ENCODE measurements at places on chromosomes 4 and X.

- DNase-seq: no peak
Measured at GRCh38 chrX:38045538-38046096, 39.3 kb downstream of the SYTL5 start.

GRCh38 chrX:12042615-12043014 is 95.7 kb upstream of the FRMPD4 start:
- DNase-seq: no peak

DNA sequence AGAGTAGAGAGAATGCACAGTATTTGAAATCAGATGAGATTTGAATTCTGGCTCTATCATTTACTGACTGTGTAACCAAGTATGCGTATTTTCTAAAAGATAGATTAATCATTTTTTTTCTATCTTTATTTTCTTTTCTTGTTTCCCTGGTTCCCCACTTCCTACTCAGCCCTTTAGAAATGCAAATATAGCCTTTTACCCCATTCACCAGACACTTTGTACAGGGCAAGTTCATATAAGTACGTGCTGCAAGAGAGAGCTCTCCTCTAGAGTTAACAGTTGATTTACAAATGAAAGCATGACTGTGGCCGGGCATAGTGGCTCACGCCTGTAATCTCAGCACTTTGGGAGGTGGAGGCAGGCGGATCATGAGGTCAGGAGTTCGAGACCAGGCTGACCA is 17.8 kb upstream of the TDO2 start:
- DNase-seq: no peak

- DNase-seq: no peak
Measured at GRCh38 chr4:98873059-98873458, 55.9 kb downstream of the EIF4E start.

DNA sequence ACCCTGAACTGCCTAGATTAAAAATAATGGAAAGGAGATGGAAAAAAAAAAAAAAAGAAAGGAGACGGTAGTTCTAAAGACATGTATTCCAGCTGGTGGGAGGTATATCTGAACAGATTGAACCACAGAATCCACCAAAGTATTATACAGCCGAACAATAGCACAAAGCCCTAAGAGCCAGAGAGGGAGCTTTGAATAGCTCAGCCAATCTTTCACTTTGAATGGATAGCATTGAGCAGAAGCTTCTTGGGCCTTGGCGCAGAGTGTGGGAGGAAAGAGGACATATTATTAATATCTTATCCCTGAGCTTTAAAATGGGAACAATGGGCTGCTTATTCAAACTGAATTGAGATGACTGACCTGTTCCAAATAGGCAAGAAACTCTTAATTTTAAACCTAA is 147.8 kb upstream of the PAQR3 start:
- DNase-seq: no peak

- DNase-seq: no peak
Measured at GRCh38 chrX:53631156-53631555, 55.4 kb downstream of the HUWE1 start.

DNA sequence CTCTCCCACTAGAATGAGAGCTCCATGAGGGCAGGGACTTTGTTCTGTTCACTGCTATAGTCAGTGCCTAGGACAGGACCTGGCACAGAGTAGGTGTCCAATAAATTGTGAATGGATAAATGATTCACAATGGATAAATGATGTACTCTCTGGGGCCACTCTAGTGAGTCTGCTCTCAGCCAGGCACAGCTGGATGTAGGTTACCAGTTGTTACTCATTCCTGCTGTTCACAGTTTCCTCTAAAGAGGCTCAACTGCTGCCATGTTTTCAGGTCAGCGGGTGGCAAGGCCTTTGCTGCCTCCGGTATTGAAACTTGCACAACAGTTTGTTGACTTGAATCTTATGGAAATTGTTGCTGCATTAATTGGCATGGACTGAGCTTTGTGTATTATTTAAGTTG is 99.1 kb downstream of the NHSL2 start:
- no peak for DNase-seq

DNA sequence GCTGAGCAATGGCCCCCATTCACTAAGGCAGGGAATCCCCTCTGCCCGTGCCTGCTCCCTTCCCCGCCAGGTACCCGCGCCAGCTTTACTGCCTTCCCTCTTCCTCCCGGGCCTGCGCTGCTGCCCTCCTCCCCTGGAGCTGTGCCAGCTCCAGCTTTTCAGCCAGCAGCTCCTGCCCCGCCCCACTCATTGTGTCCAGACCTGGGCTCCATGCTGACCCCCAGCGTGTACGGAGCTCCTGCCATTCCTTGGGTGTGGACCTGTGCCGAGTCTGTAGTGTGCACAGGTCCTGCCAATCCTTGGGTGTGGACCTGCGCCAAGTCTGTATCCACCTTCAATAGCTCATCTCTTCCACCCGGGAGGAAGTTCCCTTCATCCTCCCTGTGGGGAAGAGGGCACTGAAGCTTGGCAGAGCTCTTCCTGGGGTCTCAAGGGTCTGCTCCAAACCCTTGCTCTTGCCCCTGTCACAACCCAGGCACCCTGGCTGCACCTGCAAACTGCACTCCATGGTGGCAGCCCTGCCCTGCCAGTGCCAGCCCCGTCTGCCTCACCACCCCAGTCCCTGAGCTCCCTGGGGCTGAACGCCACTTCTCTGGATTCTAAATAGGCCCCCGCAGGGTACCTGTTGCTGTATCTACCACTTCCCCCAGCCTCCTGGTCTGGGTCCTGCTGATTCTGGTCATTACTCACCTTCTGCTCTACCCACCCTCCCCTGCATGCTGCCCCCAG is 63.9 kb downstream of the TRMT44 start:
- DNase-seq: no peak

DNA sequence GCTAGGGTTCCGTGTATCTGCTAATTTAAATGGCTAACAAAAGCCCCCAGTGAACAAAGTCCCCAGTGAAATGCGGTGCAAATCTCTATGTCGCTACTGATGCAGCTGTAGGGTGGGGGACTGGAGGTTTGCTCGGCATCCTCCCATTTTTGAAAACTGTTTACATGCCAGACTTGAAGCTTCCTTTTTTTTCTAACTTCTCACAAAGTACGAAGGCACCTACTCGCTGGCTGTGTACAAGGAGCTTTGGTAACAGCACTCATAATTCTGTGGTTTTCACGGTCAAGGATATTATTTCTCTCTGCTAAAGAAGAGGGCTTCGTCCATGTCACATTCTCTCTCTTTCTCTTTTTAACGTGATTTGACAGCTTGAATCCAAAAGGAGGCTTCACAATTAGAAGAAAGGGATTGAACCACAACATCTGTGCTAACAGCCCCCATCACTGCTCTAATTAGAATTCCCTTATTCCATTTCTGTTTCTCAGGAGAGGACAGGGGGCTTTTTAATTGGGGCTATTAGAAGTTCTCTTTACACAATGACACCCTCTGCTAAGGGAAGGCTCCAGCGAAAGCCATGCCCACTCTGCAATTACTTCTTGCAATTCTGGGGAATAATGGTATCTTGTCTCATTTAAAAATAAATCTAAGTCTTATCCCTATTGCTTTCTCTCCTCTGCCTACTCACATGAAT is 46.7 kb downstream of the TMEM156 start:
- no peak for DNase-seq

DNA sequence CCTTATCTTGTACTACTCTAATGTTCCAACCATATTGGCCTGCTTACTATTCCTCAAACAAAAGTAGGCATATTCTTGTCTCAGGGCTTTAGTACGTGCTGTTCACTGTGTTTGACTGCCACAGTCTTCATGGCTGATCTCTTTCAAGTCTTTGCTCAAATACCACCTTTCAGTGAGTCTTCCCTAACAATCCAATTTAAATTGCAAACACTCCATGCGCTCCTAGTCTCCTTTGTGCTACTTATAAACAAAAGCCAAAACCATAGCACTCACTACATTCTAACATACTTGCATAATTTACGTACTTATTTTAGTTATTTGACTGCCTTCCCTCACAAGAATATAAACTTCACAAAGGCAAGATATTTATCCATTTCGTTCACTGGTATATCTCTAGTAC is 1.7 kb upstream of the ART3 start:
- DNase-seq: no peak

DNA sequence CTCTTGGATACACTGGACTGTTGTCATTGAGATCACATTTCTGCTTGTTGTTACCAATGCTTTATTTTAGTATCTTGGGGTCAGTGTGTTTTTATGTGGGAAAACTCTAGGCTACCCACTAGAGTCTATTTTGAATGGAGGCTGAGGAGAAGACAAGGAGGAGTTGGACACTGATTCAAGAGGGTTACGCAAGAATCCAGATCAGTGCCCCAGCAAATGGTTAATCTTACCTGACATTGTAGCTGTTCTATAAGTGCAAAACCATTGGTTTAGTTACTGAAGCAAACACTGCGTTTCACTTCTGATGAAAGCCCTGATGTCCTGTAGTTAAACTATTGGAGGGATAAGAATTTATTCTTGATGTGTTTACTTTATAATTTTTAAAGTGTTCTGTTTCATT is 331.1 kb upstream of the NR3C2 start:
- no peak for DNase-seq

GRCh38 chr4:82968972-82969371 is 41.7 kb downstream of the LIN54 start:
- DNase-seq: no peak

GRCh38 chr4:137361756-137362470 is 170.4 kb downstream of the PCDH18 start:
- no peak for DNase-seq

DNA sequence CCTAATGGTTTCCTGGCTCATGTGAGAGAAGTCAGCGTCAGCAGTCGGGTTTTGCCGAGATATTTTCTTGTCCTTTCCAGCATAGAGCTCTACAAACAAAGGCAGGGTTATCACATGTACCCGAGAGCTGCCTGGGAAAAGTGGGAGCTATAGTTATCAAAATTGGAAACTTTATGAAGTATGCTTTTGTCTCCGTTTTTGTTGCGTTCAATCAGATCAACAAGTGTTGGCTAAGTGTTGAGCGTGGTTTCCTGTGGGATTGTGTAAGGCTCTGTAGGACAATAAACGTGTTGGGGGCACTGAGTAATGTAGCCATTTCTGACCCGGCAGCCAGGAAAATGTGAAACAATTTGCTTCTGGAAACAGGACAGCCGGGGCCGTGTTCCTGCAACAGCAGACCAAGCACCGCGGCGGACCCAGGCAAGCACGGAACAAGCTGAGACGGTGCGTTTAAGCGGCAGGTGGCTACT is at the start of gene BMX:
Gene BMX (plus strand): TSS at position 311 of the 470 bp plus-strand sequence. CDS start 7,547 bp downstream, outside the sequence.
- DNase-seq: no peak

- no peak for DNase-seq
Measured at GRCh38 chr4:88744609-88745008, 47.0 kb upstream of the NAP1L5 start.

- DNase-seq: no peak
Measured at GRCh38 chr4:95394752-95395306, 153.9 kb downstream of the UNC5C start.

DNA sequence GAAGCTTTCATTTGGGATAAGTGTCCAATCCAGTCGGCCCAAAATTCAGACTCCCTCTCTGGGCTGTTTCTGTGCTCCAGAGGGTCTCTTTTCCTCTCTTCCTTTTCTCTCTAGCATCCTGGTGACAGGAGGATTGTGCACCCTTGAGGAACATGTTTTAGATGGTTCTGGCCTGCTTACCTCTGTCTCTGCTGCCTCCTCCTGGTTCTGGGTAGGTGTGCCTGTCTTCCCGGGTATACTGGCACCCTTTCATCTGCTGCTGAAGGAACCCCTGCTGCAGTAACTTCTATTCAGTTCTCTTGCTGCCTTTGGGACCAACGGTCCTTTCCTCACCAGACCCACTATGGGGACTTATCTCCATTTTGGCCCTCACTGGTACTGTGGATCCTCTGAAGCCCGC is 53.2 kb downstream of the HMGB2 start:
- DNase-seq: no peak
